ENCODE measurements at places on chromosomes 5 and 9. TPM values are rescaled to one million over a fixed set of nuclear protein-coding genes. Genes with fewer than 3 reads are reported as not detected.

The CANX gene
- total RNA-seq, result 696 TPM

The MARCOL gene
- total RNA-seq, result not detected

The SMIM33 gene
- total RNA-seq, result 0.17 TPM

The PCDHA7 gene
- total RNA-seq, result 0.89 TPM

The OR13F1 gene
- total RNA-seq, result not detected

DNA sequence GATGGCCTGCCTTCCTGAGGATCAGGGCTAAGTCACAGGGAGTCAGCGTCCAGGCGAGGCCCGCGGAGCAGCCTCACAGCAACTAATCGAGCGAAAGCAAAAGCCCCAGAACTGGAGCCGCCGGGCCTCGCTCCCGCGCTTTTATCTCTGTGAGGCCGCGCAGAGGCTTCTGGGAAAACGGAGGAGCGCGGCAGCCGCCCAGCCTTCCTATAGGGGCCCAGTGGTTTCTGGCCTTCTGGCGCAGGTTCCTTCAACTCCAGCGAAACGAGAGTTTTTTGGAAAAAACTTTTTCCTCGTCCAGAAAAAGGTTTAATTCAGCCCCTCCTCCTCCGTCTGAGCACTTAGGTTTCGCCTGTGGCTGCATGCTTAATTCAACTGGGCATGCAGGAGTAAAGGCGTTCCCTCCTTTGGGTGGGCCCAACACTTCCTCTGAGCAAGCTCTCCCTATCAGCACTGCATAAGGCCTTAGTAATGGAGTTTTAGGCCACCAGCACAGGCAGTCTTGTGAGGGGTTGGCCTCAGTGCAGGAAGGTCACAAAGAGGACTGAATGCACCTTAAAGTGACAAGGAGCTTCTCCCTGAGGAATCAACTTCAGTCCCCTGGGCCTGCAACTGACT lies at the start of gene MEIKIN:
Gene MEIKIN (minus strand): TSS at position 113 of the 618 bp plus-strand sequence. CDS start 158 bp downstream, outside the sequence.
- no peak for DNase-seq

DNA sequence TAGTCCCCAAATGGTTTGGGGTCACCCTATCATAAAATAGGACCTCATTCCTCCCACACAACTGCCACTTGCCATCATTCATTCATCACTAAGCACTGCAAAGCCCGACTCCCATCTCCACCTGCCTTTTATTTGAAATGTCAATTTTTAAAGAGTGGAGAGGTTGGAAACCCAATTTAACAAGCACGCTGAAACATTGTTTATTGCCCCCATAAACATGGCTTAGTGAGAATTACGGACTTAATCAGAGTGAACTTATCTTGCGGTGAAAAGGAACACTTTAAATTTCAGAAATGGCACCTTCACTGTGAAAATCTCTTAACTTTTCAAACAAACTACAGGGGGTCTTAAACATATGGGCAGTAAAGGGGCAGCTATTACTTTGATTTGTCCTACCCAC lies 241.1 kb downstream of the CRB2 start:
- no peak for DNase-seq

DNA sequence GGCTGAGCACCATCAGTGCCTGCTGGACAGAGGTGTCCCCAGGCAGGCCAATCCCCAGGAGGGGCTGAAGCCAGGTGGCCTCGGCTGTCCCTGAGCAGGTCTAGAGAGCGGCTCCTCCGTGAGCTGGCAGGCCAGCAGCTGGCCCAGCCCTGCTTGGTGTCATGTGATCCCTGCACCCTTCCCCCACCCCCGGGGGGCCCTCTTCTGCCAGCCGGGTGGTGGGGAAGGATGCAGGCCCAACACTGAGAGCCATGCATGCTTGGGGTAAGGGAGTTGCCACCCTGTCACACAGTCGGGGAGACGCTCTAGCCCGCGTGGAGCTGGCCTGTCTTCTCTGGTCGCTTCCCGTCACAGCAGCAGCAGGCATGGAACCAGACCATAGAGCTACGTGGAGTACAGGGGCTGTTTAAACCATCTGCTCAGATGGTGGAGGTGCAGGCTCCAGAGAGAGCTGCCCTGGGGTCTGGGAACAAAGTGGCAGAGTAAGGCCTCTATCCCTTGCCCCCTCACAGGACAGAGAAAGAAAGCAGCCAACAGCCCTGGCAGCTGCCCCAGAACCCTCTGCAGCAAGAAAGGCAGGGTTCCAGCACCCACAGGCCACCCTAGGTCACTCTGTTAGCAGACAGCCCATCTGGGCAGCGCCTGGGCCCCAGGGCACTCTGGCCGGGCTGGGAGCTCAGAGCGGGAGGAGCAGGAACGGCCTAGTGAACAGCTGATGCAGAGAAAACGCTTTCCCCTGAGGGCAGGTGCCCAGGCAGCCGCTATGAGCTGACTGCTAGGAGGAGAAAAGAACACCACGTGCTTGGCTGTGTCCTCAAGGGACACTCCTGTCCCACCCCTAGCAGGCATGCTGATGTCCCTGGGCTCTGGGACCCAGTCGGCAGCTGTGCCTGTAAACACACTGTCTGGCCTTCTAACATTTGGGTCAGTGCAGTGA lies 6.8 kb downstream of the RALGDS start:
- DNase-seq, result no peak

DNA sequence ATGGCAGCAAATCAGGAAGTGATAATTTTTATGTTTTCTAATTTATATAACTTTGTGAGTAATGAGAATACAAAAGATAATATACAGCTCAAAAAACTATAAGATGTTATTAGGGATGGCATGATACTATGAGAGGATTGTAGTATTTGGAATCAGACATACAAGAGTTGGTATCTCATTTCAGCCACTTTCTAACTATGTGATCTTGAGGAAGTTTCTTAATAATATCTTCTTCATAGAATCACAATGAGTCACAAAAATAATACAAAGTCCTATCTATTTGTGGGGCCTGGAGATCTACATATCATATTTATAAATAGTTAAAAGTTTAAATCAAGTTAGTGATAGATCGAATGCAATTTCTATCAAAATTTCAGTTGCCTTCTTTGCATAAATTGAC lies 23.7 kb upstream of the TMED7 start:
- no peak for DNase-seq

DNA sequence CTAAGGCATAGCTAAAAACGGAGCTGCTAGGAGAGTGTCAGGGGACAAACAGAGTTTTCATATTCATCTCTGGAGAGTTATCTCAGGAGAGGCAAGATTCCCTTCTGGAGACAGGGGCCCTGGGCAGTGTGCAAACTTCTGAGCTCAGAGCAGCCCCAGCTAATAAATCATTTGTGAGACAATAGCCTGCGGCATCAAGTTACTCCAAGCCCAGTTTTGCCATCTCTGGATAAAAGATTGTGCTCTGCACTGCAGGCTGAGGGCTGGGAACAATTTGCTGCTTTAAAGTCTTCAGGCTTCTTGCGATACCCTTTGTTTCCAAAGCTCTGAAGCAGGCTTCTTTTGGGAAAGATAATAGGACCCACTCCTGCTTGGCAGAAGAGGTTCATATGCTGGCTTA lies 164.3 kb upstream of the BRINP1 start:
- no peak for DNase-seq

DNA sequence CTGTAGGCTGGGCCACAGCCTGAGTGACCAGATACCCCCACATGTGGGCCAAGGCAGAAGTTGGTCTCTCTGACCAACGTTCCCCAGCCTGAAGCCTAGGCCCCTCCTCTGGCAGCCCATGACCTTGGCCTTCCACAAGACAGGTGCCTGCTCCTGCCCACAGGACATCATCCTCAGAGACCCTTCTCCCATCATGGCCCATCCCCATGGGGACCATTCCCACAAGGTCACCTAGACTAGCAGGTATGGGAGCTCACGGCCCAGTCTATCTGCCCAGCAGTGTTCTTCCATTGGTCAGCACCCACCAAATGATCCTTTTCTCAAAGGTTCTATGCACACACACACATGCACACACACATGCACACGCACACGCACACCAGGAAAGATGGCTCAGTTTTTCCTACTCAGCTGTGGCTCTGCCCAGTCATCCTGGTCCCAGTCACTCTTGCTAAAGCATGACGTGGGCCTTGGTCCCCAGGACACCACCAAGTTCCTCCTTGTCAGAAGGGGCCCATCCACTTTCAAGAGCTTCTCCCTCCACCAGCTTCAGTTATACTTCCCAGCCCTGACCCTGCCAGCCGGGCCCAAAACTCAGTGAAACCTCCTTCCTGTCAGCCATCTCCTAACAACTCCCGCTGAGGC lies 65.4 kb downstream of the PAX5 start:
- no peak for DNase-seq

GRCh38 chr5:93193431-93194347 lies 387.3 kb downstream of the NR2F1-AS1 start:
- no peak for DNase-seq

GRCh38 chr5:140344683-140345423 lies 1.6 kb downstream of the HBEGF start:
- peak; percentile 61 for DNase-seq

DNA sequence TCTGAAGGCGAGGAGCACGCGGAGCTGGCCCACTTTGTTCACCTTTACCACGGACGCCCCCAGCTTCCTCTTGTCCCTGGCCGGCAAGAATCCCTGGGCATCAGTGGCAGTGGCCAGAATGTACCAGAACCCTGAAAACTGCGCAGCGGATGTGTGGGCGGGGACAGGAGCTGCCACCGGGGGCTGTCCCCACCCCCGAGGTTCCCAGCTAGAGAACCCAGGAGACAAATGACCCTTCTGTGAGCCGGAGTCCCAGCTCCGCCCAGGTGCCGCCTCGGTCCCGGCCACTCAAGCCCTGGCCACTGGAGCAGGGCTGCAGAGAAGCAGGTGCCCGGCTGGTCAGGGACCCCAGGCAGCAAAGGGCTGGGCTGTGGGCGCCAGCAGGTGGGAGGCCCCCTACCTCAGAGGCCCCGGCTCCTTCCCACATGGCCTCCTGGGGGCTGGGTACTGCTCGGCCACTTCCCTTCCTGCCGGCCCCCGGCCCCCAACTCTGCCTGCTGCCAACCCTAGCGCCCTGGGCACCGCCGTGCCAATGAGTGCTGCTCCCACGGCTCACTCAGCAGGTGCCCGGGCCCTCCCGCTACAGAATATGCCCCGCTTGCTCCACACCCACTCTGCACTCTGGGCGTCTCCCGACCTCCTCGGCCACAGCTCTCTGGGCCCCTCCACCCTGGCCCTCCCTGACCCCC lies 713 bp downstream of the LCN10 start:
- DNase-seq, result no peak

GRCh38 chr9:71709384-71709783 lies 58.9 kb downstream of the CEMIP2 start:
- no peak for DNase-seq

DNA sequence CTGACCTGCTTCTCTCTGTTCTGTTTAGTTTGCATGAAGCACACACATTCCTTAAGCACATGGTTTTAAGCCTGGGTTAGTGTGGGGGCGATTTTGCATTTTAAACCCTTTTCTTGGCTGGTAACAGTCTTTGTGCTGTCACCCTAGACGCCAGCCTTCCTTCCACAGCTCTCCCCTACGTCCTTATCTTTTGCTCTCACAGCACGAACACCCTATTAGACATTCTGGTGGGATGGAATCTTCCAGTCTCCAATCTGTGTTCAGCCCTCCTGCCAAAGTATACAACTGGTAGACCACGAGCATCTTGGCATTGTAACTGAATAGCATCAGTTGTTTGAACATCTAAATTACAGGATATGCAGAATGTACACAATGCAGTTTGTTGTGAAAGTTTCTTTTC lies 316.9 kb upstream of the IRX2 start:
- no peak for DNase-seq

Measured in mucosa of gallbladder (tissue), 1 donor.